CD4-positive, alpha-beta T cell treated with Interleukin-6 at 100 ng/mL for 8 hours (primary cell): ENCODE measurements at places on chromosomes 1 and 21.

GRCh38 chr1:117453958-117454357 lies 86.7 kb downstream of the MAN1A2 start:
- DNase-seq = no peak

DNA sequence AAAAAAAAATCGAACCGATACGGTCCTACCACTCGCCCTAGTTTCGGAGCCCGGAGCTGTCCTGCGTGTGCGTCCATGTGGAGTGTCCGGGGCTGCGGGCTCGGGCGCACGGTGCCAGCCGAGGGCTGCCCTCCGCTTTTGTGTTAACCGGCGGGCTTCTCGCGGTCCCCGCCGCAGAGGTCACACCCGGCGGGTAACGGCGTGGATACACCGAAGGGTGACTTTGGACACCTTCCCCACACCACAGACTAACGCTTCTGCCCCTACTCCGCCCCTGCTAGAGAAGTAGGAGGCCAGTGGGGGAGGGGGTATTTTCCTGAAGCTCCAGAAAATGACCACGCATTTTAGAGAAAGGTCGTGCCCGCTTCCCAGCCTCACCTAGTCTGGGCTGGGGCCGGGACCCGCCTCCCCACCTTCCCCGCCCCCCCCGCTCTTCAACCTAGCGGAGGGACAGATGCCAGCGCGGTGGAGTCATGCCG lies 609 bp upstream of the ATF3 start:
- no peak for DNase-seq

- peak; percentile 19 for DNase-seq
Measured at GRCh38 chr1:98854137-98854536, 150.5 kb downstream of the PLPPR5 start.

GRCh38 chr1:217281332-217281731 lies 349.6 kb downstream of the GPATCH2 start:
- no peak for DNase-seq

GRCh38 chr1:80807981-80808380 lies 992.8 kb upstream of the ADGRL2 start:
- DNase-seq = no peak

DNA sequence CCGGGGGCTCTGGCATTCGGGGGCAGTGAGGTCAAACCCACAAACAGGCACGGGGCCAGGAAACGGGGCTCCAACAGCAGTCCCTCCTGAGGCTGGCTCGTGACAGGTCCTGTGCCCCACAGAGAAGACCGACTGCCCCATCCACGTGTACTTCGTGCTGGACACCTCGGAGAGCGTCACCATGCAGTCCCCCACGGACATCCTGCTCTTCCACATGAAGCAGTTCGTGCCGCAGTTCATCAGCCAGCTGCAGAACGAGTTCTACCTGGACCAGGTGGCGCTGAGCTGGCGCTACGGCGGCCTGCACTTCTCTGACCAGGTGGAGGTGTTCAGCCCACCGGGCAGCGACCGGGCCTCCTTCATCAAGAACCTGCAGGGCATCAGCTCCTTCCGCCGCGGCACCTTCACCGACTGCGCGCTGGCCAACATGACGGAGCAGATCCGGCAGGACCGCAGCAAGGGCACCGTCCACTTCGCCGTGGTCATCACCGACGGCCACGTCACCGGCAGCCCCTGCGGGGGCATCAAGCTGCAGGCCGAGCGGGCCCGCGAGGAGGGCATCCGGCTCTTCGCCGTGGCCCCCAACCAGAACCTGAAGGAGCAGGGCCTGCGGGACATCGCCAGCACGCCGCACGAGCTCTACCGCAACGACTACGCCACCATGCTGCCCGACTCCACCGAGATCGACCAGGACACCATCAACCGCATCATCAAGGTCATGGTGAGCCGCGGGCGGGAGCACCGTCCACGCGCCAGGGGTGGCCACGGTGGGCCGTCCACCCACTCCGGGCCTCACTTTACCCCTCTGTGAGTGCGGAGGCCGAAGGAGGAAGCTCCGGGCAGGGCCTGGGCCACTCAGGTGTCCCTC lies 14.2 kb downstream of the COL6A2 start:
- DNase-seq = no peak

DNA sequence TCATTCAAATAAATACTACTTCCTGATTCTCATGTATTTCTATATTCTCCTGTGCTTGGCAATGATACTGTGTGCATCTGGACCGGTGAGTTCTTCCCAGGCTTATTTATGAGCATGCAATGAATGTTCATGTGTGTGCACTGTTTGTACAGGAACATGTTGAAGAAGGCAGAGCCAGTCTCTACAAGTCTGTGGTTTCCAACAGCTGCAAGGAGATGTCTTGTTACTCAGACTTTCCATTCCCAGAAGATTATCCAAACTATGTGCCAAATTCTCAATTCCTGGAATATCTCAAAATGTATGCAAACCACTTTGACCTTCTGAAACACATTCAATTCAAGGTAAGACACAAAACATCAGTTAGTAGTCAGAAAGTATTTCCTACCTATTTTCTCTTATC lies 19.1 kb downstream of the FMO1 start:
- DNase-seq = no peak

DNA sequence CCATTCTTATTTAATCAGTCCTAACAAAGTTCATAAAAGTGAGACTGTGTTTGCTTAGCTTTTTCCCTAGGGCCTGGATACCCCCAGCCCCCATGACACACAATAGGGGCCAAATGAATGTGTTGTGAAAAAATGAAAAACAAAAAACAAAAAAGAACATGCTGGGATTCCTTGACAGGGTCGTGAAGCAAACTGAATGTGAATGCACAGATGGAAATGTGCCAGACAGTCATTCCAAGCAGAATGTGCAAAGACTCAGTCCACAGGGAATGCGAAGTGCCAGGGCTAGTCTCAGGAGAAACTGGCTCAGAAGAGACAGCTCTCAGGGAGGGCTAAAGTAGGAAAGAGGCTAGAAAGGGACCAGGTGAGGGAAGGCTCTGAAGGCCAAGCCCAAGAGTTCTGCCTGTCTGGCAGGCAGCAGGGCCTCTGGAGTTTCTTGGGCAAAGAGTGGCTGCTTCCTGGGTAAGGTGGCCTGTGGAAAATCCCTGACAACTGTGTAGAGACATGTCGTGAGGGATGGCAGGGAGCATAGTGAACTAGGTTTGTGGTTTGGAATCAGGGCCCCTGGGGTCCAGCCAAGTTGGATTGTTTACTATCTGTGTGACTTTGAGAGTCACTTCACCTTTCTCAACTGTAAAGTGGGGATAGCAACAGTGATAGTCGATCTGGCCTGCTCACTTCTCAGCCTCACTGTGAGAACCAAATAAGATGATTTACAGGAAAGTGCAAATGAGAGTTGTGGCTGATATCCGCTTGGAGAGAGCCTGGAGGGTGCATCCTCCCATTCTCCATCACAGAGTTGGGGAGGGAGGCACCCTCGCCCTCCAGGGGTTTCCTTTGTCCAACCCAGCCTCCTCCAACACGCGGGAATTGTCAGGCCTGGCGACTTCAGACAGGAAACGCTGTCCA lies 1.2 kb upstream of the ADAM15 start:
- no peak for DNase-seq

GRCh38 chr1:12215118-12215961 lies 14.5 kb upstream of the VPS13D start:
- no peak for DNase-seq

DNA sequence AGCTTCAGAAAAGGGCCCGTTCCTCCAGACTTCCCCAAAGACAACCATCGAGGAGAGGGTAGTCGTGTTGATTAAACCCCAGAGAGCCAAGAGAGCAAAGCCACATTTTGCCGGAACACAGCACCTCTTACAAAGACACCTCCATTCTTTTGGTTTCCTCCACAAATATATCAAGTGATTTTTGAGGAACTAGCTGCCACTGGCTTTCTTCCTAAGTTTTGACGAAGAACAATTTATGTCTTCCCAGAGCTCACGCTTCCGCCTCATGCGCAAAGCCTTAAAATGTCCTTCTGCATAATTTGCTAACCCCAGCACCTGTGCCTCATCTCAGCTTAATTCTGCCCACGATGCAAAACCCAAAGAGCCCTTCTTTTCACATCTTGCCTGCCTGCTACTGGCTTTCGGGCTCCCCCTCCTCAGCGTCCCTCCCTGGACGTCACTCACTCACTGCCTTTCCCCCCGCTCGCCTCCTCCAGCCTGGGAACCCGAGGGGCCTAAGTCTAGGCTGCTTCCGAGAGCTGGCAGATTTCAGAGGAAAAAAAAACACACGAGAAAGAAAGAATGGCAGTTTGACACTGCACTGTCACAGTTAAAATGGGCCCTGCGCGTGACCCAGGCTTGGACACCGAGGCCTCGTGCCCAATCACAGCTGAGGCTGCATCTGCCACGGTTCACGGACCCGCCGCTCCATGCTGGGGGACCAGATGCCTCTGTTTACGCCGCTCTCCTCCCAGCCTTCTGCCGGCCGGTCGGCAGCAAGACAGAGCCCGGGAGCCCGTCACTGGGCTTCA lies 77.6 kb upstream of the IFNAR2 start:
- DNase-seq = no peak
